ENCODE measurements at places on chromosomes 1 and 21.

DNA sequence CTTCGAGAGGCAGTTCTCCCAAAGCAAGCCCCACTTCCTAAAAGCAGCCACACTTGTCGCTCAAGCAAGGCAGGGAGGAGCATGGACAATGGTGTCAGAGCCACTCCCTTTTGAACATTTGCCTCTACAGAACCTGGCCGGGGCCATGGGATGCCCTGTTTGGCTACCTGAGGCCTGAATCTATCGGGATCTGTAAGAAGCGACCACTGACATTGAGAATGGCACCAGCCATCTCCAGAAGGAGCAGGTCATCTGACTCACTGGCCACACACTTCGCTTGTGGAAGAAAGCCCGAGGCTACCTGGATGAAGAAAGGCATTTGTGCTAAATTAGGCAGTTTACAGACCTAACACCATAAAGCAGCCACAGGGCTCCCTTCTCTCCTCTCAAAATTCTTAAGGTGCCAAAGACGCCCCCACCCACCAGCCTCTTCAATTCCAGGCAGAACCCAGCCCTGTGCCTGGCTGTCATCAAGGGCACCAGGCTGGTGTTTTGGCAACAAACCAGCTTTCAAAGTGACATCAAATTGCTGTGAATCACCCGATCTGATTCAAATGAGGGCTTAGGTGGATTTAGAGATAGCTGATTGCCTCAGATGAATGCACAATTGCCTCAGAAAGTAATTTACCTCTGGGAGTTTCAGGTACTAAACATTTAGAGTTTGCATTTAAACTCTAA lies 104.8 kb downstream of the ETS2 start:
- DNase-seq, result no peak

- DNase-seq, result no peak
Measured at GRCh38 chr1:156245451-156246232, 2.2 kb downstream of the PAQR6 start.

- no peak for DNase-seq
Measured at GRCh38 chr21:42097274-42097673, 26.2 kb downstream of the UMODL1 start.

DNA sequence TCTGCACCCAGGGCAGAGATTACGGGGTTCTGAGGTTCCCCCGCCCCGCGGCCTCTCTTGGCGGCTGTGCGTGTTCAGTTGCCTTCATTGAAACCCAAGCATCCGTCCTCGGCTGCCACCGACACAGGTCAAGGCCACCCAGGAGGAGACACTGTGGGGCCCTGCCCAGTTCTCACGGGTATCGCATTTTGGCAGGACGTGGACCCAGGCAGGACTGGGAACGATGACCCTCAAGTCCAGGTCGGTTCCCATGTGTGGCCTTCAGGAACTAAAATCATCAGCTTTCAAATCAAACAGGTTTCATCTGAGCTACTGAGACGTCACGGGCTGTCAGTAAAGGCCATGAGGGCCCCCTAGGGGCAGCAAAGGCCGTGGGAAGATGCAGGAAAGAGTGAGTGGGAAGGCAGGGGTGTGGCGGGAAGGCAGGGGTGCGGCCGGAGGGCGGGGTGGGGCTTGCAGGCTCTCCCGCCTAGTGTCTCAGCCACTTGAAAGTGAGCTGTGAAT lies 7.0 kb upstream of the C1orf174 start:
- DNase-seq, result no peak

- no peak for DNase-seq
Measured at GRCh38 chr1:81558291-81559076, 242.2 kb upstream of the ADGRL2 start.

- no peak for DNase-seq
Measured at GRCh38 chr1:244075247-244075722, 24.2 kb downstream of the ZBTB18 start.

DNA sequence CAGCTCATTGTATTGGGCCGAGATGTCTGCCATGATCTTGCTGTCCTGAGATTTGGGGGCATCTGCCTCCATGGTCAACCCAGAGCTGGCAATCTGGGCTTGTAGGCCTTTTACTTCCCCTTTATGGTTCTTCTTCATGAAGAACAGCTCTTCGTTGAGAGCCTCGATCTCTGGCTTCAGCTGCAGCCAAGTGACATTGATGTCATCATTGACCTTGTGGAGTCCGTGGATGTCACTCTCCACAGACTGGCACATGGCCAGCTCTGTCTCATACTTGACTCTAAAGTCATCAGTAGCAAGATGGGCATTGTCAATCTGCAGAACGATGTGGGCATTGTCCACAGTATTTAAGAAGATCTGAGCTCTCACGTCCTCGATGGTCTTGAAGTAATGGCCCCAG lies 29.2 kb downstream of the RAP1A start:
- DNase-seq, result no peak

DNA sequence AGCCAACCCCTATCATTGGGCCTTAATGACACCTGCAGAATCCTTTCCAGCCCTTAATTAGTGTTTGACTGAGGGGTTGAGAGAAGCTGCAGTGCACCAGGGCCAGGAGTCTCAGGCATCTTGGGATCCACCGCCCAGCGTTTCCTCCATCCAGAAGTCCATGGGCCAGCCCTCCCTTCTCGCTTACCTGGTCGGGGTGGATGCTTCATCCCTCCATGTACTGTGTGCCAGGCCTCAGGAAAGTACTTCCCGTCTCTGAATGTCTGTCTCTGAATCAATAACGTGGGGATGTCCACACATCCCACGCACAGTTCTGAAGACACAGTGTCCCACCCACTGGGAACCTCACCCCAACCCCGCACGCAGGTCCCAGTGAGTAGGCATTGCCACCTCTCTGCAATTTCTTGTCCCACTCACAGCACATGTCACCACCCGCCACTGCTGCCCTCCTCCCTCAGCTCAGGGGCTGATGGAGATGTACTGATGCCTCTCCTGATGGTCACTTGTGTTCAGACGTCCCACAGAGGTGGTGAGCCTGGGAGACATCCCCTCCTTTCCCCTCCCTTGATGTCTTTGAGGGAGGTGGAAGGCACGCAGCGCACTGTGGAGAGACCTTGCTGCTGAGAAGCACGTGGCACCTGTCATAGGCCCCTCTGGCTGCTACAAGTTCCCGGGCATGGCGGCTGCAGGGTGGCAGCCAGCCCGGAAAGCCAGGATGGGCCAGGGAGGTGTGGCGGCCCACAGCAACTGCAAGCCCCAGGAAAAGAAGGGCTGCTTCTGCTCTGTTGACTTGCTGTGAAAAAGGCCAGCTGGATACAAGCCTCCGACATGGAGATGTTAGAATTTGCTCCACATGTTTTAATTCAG lies 29.4 kb upstream of the PRSS38 start:
- no peak for DNase-seq

GRCh38 chr1:6825828-6826227 lies 40.6 kb downstream of the CAMTA1 start:
- no peak for DNase-seq

- no peak for DNase-seq
Measured at GRCh38 chr1:7389201-7389905, 381.7 kb upstream of the VAMP3 start.

DNA sequence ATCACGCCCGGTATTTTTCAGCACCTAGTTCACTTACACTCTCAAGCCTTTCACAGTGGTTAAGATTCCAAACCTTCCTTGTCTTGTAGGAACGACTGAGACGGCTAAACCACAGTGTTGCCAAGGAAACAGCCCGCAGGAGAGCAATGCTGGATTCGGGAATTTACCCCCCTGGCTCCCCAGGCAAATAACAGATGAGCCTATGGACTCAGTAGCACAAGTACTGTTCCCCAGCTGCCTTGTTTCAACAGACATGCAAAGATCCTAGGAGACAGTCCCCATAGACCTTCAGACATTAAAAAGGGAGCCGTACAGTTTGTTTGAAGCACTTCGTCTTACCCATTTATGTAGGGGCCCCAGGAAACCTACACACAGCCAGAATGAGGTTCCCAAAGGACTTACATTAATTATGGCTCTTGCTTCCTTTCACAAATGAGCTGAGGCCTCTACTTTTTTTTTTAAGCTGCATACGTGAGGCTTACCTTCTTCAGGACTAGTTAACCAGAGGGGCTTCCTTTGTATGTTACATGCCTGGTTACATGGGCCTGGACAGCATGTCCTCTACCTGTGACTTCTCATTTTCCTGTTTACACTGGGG lies 2.7 kb downstream of the SNAPIN start:
- no peak for DNase-seq

GRCh38 chr21:42411197-42411869 lies 7.6 kb downstream of the UBASH3A start:
- no peak for DNase-seq

Data from stimulated activated CD8-positive, alpha-beta memory T cell treated with anti-CD3 and anti-CD28 coated beads, Interleukin-15, amount 100 ng/mL, for 1 hour (primary cell).